ENCODE measurements at places on chromosomes 7 and 10.

- peak; percentile 59 for DNase-seq
Measured at GRCh38 chr7:16646472-16647072, 591 bp downstream of the BZW2 start.

GRCh38 chr7:37927773-37928444 lies 7.5 kb downstream of the EPDR1 start:
- no peak for DNase-seq

- no peak for DNase-seq
Measured at GRCh38 chr10:66982792-66983474, 57.1 kb downstream of the LRRTM3 start.

DNA sequence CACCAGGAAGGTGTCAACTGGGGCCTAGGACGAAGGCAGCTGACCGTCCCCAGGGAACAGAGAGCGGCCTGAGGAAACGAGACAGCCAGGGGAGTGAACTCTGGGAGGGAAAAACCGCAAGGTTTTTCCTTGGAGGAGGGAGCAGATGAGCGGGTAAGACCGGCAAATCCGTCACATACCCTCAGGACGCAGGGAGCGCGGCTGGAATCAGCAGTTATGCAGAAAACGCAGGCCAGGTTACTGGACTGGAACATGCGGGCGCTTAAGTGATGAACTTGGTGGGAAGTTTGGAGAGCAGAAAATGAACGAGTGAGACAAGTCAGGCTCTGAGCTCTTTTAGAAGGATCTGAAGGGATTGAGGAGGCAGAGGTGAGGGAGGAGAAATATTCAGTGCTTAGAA lies 76.7 kb downstream of the BMS1 start:
- no peak for DNase-seq
